KBM-7 (cell line): ENCODE measurements at places on chromosomes 7 and 10.

GRCh38 chr7:20283385-20283784, 47.3 kb upstream of the ITGB8 start:
- no peak for DNase-seq

GRCh38 chr7:32892521-32893206, 1.1 kb upstream of the KBTBD2 start:
- DNase-seq: peak; percentile 69

- DNase-seq: no peak
Observed at GRCh38 chr7:131625817-131626372, 69.5 kb upstream of the PODXL start.

DNA sequence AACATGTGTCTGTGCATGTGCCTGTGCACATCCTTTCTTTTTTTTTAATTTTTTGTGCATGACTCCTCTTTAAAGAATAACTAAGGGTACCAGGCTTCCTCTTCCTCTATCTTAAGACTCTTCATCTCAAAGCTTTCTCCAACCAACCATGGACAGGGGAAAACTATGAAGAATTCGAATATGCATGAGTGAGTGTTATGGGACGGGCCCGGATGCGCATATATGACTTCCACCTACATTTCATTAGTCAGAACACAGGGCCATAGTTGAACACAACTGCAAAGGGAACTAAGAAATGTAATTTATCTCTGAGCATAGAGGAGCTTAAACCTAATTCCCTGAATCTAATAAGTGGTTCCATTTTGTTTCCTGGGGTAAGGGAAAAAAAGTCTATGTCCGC, 270.3 kb upstream of the SORCS1 start:
- DNase-seq: no peak

- no peak for DNase-seq
Observed at GRCh38 chr10:124323111-124323725, 95.5 kb downstream of the OAT start.

DNA sequence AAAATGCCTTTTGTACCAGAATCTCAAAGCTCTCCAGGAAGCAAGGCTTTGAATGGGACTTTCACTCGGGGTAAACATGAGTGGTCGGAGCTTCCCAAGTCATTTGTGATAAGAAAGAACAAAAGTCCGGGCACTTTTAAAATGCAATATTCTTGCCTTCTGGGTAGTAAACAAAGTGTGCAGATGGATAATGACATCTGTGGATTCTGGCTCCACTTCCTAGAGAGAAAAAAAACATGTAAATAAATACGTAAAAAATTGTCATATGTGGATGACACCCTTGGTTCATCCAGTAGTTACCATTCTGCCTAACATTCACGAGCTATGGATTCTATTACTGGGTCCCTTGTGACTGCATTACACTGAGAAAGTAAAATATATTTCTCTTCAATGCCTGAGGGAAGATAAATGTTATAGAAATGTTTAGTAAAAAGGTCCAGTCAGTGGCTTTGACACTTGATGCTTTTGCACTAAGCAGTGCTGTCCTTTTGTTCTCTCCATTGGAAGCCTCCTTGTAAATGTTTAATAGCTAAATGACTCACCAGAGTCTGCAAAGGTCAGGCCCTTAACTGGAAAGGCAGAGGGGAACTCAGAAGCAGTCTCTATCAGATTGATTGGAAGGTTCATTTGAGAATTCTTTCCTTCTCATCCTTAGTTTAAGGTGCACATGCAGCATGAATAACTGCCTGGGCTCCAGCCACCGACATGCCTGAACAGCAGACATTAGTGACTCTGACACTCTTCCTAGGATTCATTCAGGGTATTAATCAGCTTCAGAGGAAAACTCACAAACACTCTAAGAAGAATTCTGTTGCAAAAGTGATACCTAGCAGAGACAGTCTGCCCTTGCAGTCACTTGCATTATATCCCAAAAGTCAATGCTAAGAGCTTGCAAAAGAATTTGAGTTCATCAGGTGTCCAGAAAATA, 11.7 kb upstream of the EDRF1 start:
- no peak for DNase-seq

DNA sequence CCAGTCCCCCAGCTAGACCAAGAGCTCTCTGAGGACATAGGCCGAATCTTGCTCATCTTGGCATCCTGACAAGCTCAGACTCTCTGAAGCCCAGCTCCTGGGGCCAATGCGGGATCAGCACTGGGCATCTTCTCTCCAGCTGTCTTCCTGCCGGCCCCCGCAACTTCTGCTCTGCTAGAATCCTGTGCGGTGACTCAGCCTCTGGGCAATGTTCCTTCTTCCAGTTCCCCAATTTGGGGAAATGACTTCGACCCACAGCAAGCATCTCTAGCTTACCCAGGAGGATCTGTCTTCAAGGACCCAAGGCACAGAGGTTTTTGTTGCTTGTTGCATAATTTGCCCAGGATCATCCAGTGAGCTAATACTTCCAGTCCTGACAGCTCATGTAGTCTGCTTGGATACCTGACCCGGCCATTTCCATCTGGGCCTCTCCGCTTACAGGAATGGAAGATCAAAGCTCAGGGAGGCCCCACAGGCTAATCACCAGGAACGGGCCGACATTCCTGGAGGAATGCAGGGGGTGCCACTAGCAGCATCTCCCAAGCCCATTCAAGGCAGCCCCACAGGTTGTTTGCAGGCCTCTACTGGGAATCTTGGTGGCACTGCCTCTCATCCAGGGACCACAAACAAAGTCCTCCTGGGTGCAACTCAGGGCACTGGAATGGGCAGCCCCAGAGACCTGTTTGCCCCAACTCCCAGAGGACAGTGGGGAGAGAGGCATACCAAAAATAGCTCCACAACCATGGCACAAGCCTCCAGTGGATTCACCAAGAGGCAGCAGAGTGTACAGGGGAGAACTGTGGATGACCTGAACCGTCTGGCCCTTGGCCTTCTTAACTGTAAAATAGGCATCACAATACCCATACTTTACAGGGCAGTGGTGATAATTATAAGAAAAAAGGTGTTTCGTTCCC, 151.9 kb downstream of the NEURL1 start:
- peak; percentile 78 for DNase-seq

DNA sequence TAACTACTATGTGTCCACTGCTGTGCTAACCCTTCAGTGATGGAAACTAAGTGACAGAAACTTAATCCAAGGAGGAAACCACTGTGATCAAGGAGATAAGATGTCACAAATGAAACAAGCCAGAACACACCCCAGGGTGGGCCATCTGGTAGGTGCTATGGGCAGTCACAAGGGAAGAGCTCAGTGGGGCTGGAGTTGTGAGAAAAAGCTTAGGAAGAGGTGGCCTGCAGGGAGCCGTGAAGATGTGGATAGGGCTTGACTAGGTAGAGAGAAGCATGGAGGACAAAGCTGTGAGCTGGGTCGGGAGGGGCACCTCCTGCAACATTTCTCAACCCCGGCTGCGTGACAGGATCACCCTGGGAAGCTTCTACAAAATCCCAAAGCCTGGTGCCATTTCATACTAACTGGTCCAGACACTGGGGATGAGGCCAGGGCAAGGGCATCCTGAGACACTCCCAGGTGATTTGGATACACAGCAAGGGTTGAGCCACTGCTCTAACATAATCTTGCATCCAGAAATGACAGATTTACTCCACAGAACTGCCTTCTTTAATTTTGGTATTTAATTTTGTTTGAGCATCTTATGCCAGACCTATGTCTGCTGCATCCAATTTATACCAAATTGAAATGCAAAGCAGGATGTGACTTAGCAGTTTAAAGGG, 69.3 kb downstream of the OSBPL3 start:
- peak; percentile 69 for DNase-seq

- no peak for DNase-seq
Observed at GRCh38 chr7:131223151-131223550, 104.5 kb upstream of the MKLN1 start.

DNA sequence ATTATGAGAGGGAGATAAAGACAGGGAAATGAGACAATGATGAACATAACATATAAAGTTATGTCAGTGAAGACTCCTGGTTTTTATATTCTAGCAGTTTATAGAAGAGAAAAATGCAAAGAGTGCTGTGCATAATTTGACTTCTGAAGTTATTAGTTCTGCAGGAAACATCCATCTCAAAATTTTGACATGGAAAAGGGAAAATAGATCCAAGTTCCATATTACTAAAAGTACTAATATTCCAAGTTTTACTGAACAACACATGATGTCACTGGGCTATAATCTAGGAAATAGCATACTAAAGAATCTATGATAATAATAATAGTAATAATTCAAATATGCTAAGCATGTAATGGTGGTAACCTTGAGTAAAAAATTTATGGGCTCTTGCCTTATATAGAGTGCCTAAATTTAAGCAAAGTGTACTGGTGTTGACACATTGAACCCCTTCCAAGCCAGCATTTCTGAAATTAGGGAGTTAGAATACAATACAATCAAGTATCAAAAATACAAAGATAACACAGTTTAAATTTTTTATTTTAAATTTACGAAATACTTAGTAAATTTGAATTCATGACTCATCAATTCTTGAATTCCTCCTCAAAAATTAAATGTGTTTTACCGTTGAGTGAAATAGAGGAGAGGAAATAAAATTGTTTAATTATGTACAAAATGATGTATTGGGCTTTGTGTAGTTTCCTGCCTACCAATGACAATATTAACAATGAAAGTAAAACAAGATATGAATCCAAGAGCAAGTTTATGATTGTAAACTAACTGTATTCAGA, 102.8 kb upstream of the KCND2 start:
- no peak for DNase-seq

DNA sequence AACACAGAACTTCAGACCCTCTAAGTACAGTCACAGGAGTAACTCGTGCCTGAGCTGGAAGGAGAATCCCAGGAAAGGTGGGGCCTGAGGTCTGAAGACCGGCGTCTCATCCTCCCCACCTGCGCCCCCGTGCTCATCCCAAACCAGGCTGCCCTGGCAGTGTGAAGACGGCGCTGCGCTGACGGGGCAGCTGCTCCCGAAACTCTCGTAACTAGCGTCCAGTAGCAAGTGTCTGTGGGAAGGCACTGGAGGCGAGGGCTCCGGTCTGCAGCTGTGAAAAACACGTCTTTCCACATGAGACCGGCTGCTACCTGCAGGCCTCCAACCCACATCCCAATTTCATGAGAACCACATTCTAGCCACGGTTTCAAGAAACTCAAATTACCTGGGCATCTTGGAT, 136.6 kb upstream of the RNF32 start:
- DNase-seq: no peak

GRCh38 chr7:19491821-19492452, 216.9 kb downstream of the POLR1F start:
- peak; percentile 46 for DNase-seq

GRCh38 chr10:101226491-101227428, 2.5 kb downstream of the LBX1 start:
- no peak for DNase-seq

DNA sequence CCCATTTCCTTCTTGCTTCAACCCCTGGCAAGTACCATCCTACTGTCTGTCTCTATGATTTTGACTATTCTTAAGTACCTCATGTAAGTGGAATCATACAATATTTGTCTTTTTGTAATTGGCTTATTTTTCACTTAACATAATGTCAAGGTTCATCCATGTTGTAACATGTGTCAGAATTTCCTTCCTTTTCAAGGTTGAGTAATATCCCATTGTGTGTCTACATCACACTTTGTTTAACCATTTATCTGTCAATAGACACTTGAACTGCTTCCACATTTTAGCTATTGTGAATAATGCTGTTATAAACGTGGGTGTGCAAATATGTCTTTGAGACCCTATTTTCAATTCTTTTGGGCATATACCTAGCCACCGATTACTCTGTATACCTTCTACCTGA, 14.0 kb upstream of the CDK14 start:
- DNase-seq: no peak

GRCh38 chr10:72625276-72625607, 637 bp downstream of the MICU1 start:
- DNase-seq: no peak

GRCh38 chr7:47303014-47303694, 278.8 kb downstream of the TNS3 start:
- no peak for DNase-seq

DNA sequence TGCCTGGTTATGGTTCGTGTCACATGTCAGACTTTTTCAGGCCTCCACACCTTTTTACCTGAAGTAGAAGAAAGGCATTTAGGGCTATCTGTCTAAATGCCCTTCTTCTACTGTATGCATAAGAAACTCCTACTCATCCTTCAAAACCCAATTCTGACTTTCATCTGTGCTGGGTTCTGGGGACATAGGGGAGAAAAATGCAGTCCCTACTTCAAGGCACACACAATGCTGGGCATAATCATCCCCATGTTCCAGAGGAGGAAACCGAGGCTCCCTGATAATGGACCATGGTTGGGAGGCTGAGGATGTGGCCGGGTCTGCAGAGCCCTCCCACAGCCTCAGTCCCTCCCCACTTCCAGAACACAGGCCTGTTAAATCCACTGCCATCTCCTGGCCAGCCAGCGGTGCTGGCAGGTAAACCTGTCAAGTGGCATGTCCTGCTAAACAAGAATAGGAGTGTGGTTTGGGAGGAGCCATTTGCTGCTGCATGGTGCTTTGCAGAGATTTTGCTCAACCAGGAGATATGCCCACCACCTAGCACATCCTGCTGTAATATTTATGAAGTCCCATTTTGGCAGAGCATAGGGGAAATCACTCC, 32.0 kb downstream of the GRID1 start:
- DNase-seq: no peak
